ENCODE measurements at places on chromosomes 4 and X.

- DNase-seq: no peak
Measured at GRCh38 chr4:184831153-184831552, 5.4 kb upstream of the ACSL1 start.

GRCh38 chrX:150736475-150736874 lies 43.3 kb downstream of the MTMR1 start:
- peak; percentile 69 for DNase-seq

DNA sequence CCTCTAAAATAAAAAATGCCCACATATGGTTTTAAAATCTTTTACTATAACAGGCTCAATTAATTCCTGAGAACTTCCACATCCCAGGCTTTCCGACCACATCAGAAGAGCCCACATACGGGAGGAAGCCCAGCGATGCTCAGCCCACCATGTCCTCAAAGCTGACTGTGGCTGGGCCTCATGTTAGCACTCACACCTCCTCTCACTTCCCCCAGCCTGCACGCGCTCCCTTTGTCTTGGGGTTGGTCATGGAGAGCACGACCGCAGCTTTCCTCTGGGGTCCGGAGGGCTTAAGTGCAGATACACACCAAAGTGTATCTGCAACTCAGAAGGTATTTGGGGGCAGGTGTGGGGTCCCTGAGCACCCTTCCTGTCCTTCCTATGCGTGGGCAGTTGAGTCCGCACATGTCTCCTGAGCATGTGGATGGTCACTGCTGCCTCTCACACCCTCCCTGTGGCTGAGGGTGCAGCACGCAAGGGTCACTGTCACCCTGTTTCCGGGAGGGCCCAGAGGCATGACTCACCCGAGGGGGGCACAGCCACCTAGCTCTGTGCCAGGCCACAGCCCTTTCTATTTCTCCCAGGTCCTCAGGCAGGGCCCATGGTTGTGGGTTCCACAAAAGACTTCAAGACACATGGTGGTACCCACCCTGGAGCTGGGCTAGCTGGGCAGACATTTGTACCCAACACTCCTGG lies 21.2 kb downstream of the WDR1 start:
- peak; percentile 59 for DNase-seq

- DNase-seq: no peak
Measured at GRCh38 chrX:72685810-72686456, 28.2 kb downstream of the PHKA1 start.

DNA sequence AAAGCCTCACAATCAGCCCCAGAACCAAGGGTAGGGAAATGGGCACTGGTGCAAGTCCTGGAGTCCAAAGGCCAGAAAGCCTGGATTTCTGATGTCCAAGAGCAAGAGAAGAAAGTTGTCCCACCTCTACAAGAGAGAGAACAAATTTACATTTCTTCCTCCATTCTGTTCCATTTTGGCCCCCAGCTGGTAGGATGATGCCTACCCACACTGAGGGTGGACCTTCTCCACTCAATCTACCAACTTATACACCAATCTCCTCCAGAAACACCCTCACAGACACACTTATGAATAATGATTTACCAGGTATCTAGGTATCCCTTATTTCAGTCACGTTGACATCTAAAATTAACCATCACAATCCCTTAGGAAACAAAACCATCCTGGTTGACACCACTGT lies 367.8 kb upstream of the GRIA3 start:
- no peak for DNase-seq

DNA sequence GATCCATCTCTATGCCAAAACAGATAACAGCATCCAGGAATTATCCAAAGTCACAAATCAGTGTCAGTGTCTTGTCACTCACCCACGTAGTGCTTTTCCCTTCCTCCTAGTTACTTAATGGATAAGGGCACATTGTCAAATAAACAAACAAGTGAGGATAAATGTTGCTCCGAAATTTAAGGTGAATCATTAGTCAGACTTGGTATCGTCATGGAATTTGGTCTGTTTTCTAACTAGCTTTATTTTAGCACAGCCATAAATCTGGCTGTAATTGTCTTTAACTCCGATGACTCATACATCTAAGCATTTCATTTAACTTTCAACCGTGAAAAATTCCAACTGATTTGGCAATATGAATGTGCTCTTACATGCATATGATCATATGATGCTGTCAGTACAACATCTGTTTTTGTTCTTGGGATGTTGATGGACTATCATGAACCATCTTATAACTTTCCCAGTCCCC lies 83.3 kb downstream of the SNCA start:
- DNase-seq: no peak

DNA sequence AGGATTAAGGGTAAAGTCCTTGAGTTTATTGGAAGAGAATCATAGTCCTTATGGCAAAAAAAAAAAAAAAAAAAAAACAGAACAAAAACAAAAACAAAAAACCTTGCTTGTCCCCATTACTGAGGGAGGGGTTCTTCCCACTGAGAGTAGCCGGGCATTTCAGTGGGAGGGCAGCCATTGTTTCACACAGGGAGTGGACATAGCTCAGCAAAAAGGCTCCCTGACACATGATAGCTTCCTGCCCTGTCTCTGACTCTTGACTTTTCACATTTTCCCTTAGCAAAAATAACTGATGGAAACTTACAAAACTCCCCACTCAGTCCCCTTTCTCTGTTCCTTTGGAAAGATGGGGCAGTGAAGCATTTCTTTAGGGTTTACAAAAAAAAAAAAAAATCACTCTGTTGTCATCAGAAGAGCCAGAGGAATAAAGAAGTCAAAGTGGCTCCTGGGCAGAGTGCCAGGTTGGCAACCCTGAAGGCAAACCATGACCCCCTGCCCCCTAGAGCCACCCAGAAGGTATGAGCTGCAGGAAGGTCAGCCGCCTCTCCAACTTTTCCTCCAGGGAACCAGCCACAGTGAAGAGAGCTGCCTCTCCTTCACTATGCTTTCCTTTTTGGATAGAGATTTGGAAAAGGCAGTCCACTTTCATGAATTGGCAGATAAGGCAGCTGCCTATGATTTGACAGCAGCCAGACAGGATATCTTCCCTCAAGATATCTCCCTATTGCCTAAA lies 170.6 kb downstream of the KDR start:
- peak; percentile 10 for DNase-seq

DNA sequence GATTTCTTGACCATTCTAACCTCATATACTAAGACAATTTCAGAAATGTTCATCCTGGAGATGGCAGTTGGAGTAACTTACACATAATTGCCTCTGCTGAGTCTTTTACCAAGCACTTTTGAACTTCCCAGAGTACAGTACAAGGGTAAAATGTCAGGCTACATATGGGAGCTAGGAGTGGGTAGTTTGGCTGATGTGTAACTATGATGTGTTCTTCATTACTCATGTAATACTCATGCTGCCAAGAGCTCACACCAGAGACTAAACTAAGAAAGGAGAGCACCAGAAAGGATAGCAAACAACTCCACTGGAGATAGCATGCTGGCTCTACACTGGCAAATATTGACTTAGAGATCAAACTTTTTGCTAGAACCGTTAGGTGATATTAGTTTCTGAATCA lies 194.0 kb downstream of the PDGFRA start:
- no peak for DNase-seq
